ENCODE measurements at places on chromosomes 5 and 9. TPM values are rescaled to one million over a fixed set of nuclear protein-coding genes. Genes with fewer than 3 reads are reported as not detected.

GRCh38 chr9:112050544-112051475 is 124.3 kb downstream of the SUSD1 start:
- no peak for ATAC-seq

- peak; percentile 54 for ATAC-seq
Observed at GRCh38 chr9:122498883-122499288, 11.7 kb upstream of the OR1J2 start.

- no peak for ATAC-seq
Observed at GRCh38 chr9:86035827-86036440, 63.4 kb downstream of the GOLM1 start.

- ATAC-seq, result no peak
Observed at GRCh38 chr5:146450002-146450401, 2.9 kb downstream of the TCERG1 start.

DNA sequence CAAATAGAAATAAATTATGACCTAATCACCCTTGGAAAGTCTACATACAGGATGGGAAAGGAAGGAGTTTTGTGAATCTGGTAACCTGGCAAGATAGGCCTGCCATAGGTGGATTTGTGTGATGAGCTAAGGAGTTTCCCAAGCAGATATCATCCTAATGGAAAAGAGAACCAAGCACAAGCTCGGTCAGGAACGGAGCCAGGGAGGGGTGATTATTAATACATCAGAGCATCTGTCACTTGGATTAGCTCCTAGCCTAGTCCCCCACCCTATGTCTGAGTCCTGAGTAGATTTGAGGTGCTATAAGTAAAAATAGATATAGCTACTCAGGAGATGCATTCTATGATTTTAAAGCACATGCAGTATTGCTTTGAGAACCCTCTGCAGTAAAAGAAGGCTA is 57.3 kb upstream of the SMARCA2 start:
- ATAC-seq, result no peak

- ATAC-seq, result no peak
Observed at GRCh38 chr5:178651046-178651810, 24.4 kb upstream of the CLK4 start.

GRCh38 chr9:1918622-1919021 is 96.5 kb upstream of the SMARCA2 start:
- ATAC-seq, result no peak

GRCh38 chr5:93886917-93887361 is 145.5 kb upstream of the POU5F2 start:
- no peak for ATAC-seq

DNA sequence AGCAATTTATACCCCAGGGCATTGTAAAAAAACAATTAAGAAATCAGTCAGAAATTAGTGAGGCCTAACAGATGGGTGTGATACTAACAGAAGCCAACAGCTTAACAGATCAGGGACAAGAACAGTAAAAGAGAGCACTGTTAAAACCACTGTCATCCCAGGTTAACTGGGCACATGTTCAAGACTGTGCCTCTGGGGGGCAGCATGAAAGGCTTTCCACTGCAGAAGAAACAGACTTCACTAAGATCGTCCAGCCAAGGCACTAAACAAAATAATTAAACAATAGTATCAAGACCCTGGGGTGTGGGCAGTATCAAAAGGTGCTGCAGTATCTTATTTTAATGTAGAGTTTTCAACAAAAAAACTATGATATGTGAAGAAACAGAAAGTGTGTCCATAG is 43.5 kb downstream of the FBN2 start:
- no peak for ATAC-seq

- no peak for ATAC-seq
Observed at GRCh38 chr9:89808076-89808755, 203.4 kb downstream of the GADD45G start.

DNA sequence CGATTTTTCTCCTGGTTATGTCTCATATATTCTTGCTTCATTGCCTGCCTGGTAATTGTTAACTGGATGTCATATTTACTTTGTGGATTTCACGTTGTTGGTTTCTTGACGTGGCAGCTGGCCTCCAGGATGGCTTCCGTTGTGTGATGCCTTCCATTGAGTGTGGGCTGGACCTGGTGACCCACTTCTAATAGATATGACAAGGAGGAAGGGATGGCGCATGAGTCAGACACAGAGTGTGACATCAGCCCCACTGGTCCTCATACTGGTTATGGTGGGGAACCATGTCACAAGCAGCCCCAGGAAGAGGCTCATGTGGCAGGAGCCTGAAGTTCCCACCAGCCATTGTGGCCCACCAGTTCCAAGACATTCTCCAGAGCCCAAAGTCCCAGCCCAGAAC is 6.4 kb upstream of the PAEP start:
- no peak for ATAC-seq

DNA sequence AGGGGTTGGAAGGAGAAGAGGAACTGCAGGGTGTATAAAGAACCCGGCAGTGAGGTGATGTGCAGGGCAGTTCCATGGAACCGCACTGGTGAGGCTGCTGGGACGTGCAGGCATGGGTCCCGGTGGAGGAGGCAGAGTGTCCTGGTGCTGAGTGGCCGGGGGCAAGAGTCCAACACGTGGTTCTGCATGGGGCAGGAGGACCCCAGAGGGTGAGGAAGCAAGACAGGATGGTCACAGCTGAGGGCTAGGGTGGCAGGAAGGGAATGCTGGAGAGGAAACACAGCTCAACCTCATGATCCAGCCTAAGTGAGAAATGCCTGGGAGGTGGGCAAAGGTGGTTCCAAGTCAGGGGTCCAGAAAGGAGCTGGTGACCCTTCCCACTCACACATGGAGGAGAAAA is 87.2 kb downstream of the S1PR3 start:
- ATAC-seq, result no peak

GRCh38 chr5:13253111-13253510 is 691.4 kb downstream of the DNAH5 start:
- ATAC-seq, result no peak

GRCh38 chr5:114477816-114478334 is 116.0 kb downstream of the KCNN2 start:
- ATAC-seq, result no peak

DNA sequence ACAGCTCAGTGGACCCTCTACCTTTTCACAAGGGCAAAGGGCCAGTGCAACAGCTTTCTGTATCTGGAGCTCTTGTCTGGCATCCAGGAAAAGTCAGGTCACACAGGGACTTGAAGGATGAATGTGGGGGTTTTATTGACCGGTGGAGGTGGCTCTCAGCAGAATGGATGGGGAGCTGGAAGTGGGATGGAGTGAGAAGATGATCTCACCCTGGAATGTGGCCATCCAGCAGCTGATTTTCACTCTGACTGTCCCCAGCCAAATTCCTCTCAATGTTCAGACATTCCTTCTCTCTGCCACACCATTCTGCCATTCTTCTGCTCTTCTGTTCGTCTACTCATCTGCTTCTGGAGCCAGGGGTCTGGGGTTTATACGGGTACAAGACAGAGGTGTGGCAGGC is 1119.9 kb downstream of the TAF11L14 start:
- no peak for ATAC-seq

GRCh38 chr9:33676746-33677505 is 118.4 kb upstream of the PRSS3 start:
- peak; percentile 74 for ATAC-seq

- ATAC-seq, result no peak
Observed at GRCh38 chr9:109232449-109233237, 65.6 kb upstream of the FRRS1L start.

- ATAC-seq, result no peak
Observed at GRCh38 chr9:137194909-137195308, 5.6 kb downstream of the TPRN start.

GRCh38 chr9:96135076-96135752 is 166.8 kb downstream of the HSD17B3 start:
- ATAC-seq, result peak; percentile 19

- ATAC-seq, result no peak
Observed at GRCh38 chr9:123807251-123807650, 122.7 kb downstream of the DENND1A start.

GRCh38 chr5:61307191-61307590 is 24.9 kb upstream of the ZSWIM6 start:
- ATAC-seq, result no peak

GRCh38 chr9:69745716-69746437 is 13.9 kb downstream of the PTAR1 start:
- ATAC-seq, result no peak

GRCh38 chr9:2934883-2935282 is 91.0 kb upstream of the PUM3 start:
- ATAC-seq, result no peak

GRCh38 chr9:97411440-97411788 is 482 bp upstream of the TDRD7 start:
- no peak for ATAC-seq

- peak; percentile 53 for ATAC-seq
Observed at GRCh38 chr9:130034570-130034969, 8.4 kb downstream of the FNBP1 start.

DNA sequence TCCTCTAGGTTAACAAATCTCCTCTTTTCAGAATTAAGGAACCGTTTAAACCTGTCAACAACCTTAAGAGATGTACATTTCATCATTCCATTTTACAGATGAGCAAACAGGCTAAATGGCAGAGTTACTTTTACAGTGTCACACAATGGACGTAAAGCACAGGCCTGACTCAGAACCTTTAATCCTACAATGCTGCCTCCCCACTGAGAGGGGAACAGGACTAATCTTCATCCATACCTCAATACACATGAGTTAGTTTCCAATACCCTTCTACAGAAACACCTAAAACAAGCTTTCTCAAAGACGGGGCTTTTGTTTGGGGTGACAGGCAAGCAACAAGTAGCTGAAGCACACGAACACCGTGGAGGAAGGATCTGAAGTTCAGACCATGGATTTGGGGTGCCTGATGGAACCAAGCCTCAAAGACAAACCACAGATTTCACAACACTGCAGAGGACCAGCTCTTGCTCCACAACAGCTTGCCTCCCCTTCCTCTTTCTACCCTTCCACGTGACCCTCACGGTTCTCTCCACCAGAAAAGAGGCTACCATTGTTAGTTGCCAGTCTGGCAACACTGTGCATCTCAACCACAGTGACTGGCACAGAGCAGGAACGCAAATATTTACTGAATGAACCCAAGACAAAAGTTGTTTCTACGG is 1.8 kb downstream of the RNF130 start:
- no peak for ATAC-seq

- no peak for ATAC-seq
Observed at GRCh38 chr9:87594194-87594593, 96.5 kb downstream of the DAPK1 start.

DNA sequence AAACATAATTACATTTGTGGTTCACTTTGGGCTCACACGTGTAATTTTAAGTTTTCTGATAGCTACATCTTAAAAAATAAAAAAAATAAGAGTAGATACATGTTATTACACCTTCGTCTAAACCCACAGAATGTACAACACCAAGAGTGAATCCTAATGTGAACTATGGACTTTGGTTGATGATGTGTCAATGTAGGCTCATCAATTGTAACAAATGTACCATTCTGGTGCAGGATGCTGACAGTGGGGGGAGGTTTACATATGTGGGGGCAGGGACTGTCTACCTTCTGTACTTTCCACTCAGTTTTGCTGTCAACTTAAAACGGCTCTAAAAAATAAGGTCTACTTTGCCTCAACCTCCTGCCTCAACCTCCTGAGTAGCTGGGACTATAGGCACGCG is 2.5 kb upstream of the RECK start:
- ATAC-seq, result no peak

- no peak for ATAC-seq
Observed at GRCh38 chr5:142391058-142391845, 66.4 kb upstream of the SPRY4 start.

DNA sequence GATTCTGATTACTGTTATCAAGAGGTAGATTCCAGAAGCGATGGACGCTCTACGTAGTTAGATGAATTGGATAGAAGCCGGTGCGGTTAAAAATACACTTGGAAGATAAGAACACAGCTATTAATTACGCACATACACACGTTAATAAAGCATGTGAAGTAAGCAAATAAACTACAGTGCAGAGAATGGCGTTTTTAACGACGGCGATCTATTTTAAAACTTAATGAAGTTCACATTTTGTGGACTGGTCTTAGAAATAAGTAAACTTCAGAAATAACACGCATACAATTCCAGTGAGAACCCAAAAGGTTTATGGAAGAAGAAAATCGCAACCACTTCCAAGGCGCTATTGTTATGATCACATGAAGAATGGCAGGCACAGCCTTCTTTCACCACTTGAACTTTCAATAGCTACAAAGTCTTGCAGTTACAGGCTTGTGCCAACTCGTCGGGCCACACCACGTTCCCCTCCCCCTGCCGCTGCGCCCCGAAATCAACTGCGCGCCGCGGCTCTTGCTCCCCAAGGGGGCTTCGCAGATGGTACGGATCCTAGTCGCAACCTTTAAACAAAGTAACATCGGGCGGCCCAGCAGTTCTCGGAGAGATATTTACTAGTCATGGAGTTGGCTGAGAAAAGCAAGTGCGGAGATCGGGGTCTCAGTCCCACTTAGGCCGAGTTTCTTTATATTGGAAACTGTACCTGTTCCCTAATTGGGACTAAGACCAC is 866 bp upstream of the SEMA6A start:
- no peak for ATAC-seq

DNA sequence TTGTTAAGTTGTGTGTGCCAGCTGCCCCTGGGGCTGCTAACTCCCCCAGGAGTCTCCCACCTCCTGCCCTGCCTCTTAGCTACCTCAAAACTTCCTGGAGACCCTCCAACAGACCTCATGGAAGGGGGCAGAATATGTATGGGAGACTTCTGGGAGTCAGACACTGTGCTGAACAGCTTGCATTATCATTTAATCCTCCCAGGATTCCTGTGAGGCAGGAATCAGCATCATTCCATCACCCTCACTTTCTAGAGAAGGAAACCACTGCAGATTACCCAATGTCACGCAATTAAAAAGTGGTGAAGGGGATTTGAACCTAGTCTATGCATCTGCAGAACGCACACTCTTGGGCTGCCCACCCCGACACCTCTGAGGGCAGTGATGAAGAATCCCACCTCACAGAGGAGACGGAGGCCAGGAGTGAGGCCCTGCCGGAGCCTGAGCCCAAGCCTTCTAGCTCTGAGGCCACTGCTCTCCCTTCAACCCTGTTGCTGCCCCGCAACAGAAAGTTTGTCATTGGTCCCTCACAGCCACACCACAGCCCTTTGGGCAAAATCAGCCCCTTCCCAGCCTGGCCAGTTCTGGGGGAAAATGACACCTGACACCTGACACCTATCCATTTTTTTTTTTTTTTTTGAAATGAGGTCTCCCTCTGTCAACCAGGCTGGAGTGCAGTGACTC is 30.3 kb upstream of the IL17B start:
- no peak for ATAC-seq

The GRXCR2 gene
- not detected for total RNA-seq

The AHRR gene
- 78.1 TPM for total RNA-seq

The SLC4A9 gene
- total RNA-seq, result 0.26 TPM

The BTNL9 gene
- 0.16 TPM for total RNA-seq

The ADGRD2 gene
- not detected for total RNA-seq

The SNX2 gene
- 47.5 TPM for total RNA-seq

The HEMGN gene
- total RNA-seq, result 1.2 TPM

The EMB gene
- total RNA-seq, result 102 TPM

The PDLIM4 gene
- not detected for total RNA-seq

The ACTBL2 gene
- not detected for total RNA-seq

The LHX3 gene
- total RNA-seq, result 0.16 TPM

The BASP1 gene
- total RNA-seq, result 1.3 TPM

The CDC20B gene
- total RNA-seq, result not detected

The CSF1R gene
- 0.87 TPM for total RNA-seq

The ZFP37 gene
- 3.2 TPM for total RNA-seq

The IFNA8 gene
- total RNA-seq, result not detected
